ENCODE measurements at places on chromosomes 6 and 20. TPM values are rescaled to one million over a fixed set of nuclear protein-coding genes. Genes with fewer than 3 reads are reported as not detected.

DNA sequence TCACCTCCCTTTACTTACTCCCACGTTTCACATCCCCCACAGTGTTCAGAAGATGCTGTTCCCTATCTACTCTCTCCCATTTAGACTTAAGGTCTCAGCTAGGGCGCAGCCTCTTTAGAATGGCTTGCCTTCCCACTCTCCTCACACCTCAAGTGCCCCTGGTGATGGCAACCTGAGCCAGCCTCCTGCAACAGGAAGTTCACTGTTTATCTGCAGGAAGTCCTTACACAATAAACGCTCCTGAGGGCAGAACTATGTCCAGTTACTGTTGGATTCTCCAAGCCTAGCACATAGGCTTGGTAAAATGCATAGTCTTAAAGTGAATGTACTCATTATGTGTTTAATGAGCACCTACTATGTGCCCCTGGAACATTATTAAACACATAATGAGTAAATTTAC lies 21.9 kb upstream of the RAB22A start:
- no peak for DNase-seq

DNA sequence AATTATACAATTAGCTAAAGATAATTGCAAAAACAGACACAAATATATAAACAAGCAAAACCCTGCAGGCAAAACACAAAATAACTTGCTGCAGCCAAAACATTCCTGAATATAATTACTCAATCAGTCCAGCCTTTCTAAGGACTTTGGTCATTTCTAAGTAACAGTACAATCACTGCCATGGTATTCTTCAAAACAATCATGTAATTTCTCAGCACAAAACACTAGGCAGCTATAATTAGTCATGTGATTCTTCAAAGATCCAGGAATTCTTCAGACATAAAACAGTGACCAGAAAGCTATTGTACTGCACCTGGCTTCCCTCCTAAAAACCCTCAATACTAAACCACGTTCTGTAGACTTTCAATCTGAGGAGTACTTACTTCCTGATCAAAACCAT lies 881.1 kb downstream of the EPHA7 start:
- DNase-seq: no peak

DNA sequence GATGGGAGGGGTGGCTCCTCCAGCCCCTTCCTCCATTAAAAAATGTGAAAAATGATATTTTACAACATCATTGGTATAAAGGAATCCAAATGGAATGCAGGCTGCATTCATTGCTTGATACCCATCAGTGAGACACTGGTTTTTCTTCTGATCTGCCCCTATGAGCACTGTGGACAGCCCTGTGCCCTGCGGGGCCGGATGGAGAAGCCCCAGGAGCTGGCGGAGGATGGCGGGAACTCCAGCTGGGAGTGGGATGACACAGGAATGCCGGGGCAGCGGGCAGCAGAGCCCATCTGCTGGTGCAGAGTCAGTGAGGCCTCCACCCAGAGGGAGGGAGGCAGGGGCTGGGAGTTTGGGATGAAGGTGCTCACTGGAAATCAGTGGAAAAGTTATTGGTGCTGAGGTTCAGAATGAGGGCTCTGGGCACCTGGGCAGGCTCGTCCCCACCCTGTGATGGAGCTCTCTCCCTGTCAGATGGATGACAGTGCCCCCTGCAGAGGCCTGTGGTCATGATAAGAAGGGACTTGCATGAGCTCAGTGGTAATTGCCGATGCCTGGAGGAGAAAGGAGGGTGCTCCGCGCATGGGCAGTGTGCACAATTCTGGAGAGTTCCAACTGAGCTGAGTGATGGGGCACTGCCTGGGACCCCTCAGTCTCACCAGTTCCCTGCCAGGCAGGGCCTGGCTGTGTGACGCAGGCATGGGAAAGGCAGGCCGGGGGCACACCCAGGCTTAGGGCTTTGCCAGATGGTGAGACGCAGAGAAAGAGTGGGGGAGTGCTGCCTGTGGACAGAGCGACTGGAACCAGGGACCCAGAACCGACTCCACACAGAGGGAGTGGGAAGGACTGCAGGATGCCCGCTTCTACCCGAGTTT lies 23.2 kb downstream of the CTCFL start:
- no peak for DNase-seq

DNA sequence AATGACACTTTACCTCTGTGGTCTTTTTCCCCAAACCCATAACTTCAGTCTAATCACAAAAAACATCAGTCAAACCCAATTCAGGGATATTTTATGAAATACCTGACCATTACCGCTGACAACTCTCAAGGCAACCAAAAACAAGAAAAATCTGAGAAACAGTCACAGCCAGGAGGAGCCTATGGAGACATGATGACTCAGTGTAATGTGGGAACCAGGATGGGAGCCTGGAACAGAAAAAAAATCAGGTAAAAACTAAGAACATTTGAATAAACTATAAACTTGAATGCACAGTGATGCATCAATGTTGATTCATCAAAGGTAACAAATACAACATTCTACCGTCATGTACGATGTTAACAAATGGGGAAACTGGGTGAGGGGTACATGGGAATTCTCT lies 84.1 kb upstream of the TSHZ2 start:
- DNase-seq: no peak

GRCh38 chr6:161947371-161947770 lies 673.5 kb upstream of the AGPAT4 start:
- no peak for DNase-seq

- DNase-seq: no peak
Measured at GRCh38 chr20:62487-62886, 25.0 kb upstream of the DEFB125 start.

GRCh38 chr20:43191946-43192863 lies 2.5 kb upstream of the PTPRT start:
- no peak for DNase-seq

- no peak for DNase-seq
Measured at GRCh38 chr20:32535953-32536823, 48.9 kb downstream of the NOL4L start.

GRCh38 chr6:129707882-129708495 lies 2.0 kb downstream of the ARHGAP18 start:
- no peak for DNase-seq

DNA sequence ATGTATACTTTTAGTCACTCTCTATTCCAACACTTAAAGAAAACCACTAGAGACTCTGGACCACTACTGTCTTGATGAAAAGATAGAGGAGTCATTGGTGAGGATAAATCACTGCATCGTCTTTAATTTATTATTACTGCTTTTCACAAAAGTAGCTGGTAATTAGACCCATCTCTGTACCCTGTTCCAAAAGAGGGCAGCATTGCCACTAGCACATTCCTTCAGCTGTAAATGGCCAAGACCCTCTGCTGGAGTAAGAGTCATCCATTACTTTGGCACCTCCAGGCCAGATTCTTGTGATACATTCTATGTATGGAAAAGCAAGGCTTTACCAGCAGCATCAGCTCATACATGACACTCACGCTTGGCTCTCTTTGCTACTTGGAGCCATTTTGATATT lies 49.5 kb upstream of the PREP start:
- DNase-seq: no peak

DNA sequence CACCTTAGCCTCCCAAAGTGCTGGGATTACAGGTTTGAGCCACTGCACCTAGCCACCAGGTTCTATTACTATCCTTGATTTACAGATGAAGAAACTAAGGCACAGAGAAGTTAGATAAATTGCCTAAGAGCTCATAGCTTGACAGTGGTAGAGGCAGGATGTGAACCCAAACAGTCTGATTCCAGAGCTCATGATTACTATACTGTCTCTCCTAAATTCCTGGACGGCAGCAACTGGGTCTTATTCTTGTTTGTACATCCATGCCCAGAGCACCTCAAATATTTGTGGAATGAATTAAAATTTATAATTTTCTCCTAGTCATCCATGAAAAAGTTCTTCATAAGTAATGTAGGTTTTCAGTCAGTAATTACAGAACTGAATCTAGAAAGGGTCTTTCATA lies 15.1 kb downstream of the PDSS2 start:
- DNase-seq: no peak

- no peak for DNase-seq
Measured at GRCh38 chr6:90369024-90369519, 72.4 kb upstream of the BACH2 start.

GRCh38 chr6:70479236-70479635 lies 65.9 kb downstream of the FAM135A start:
- no peak for DNase-seq

The PBOV1 gene
- not detected for polyA plus RNA-seq

The HLA-E gene
- 114 TPM for polyA plus RNA-seq

The CCDC170 gene
- polyA plus RNA-seq: 2.8 TPM

The NR2E1 gene
- polyA plus RNA-seq: not detected

The SLC52A3 gene
- polyA plus RNA-seq: 3.6 TPM

The ARHGAP40 gene
- polyA plus RNA-seq: 0.60 TPM

The MLIP gene
- polyA plus RNA-seq: 0.51 TPM

The ARMC2 gene
- polyA plus RNA-seq: 10.9 TPM

The TFAP2D gene
- polyA plus RNA-seq: not detected
